ENCODE measurements at places on chromosomes 2 and 18. TPM values are rescaled to one million over a fixed set of nuclear protein-coding genes. Genes with fewer than 3 reads are reported as not detected.

- DNase-seq, result no peak
Observed at GRCh38 chr2:240638512-240639160, 13.4 kb downstream of the GPR35 start.

Gene SLC16A14
- not detected for total RNA-seq

DNA sequence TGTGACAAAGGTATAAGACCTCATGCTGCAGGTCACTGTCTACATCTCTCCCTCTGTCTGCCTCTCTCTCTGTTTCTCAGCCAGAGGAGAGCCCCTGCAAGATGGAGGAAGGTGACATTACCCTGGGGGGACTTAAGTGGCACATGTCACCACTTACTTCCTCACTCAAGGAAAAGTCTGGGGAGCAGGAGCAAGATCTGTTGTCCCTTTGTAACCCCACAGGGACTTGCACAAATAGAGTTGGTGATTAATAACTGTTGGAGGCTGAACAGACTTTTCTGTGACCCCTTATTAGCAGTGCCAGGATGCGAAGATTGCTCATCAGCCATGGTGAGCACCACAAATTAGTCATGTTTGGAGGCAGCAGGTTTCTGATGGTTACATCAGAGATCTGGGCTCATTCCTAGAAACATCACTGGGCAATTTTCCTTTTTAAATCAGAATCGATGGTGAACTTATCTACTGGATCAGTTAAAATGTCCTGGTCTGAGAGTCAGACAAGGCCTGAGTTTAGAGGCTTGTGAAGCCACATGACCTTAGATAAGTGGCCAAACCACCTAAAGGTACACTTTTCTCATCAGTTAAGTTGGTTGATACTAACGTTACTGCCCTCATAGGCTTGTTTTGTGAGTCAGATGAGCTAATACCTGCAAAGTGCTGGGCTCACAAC is 81.2 kb upstream of the LTBP1 start:
- no peak for DNase-seq

Gene LYPD6
- not detected for total RNA-seq

Gene GNLY
- total RNA-seq, result not detected

DNA sequence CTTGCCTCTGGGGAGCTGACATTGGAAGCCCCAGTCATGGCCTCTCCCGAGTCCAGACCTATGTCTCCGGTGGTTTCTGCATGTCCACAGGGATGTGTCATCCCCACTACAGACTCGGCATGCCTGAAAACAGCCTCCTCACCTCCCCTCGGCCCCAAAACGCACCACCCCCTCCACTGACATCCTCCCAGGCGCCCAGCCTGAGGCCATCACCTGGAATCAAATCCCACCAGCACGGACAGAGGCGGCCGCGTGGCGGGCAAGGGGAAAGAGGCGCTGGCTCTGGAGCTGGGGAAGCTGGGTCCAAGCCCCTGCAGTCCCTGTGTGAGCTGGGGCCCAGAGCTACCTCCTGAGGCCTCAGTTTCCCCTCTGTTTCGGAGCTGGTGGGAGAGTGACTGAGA is 69.9 kb upstream of the SMAD7 start:
- DNase-seq, result no peak

GRCh38 chr2:42238644-42239288 is 69.6 kb downstream of the EML4 start:
- peak; percentile 76 for DNase-seq

- DNase-seq, result no peak
Observed at GRCh38 chr2:218285604-218286003, 6.7 kb downstream of the TMBIM1 start.

DNA sequence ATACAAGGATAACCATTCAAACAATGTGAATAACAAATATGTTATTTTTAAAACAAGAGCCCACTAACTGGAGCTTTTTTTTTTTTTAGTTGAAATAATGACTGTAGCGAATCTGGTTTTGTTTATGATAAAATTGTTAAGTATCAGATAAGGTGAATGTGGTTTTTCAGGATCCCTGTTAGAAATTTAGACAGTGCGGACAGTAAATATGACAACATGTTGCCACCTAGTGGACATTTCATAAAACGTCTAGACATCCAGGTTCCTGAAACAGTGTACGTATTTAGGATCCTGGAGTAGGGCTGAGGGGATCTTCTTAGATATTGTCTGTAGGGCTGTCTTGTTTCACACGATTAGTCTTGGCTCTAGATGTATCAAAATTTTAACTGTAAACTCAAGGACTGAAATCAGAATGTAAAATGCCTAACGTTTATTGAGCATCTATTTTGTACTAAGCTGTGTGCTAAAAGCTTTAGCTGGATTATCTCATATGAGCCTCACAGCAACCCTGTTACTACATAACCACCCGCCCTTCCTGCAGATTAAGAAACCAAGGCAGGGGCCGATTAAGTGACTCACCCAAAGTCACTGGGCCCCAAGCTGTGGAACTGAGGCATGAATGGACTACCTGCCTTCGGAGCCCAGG is 23.9 kb upstream of the CCDC68 start:
- peak; percentile 43 for DNase-seq

- peak; percentile 50 for DNase-seq
Observed at GRCh38 chr2:32264422-32265105, at the start of gene NLRC4. TSS of gene NLRC4 (minus strand) at chr2:32264886. CDS start at chr2:32256775, 8,111 bp downstream.

- DNase-seq, result no peak
Observed at GRCh38 chr2:121151311-121152109, 133.5 kb downstream of the TFCP2L1 start.
